ENCODE measurements at places on chromosomes 1 and 21. TPM values are rescaled to one million over a fixed set of nuclear protein-coding genes. Genes with fewer than 3 reads are reported as not detected.

- DNase-seq: no peak
Measured at GRCh38 chr1:10514490-10515235, 39.9 kb downstream of the PEX14 start.

DNA sequence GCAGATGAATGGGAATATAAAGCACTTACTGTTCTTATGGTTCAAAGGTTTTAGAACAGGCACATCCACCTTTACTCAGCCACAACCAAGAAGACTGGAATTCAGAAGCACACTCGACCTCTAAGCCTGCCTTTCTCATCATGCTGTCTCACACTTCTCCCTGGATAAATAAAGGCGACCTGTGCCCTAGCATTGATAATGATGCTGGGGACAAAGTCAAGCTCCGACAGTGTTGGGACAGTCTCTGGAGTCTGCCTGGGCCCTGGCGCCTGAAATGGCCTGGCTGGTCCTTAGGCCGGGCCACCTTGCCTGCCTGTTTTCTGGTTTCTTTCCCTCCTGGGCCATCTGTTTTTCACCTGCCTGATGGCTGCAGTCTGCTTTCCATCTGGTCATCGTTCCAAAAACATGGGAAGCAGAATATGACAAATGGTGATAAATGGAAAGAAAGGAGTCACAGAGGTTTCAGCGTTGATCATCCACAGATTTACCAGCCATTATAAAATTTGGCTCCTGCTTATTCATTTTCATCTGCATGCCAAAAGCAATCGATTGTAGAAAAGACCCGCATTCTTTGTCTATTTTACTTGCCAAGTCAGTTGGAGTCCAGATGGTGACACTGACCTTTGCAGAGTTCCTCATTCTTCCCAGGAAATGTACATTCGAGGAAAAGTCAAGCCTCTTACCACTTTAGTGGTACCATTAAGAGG, 91.2 kb upstream of the KCNJ15 start:
- no peak for DNase-seq

DNA sequence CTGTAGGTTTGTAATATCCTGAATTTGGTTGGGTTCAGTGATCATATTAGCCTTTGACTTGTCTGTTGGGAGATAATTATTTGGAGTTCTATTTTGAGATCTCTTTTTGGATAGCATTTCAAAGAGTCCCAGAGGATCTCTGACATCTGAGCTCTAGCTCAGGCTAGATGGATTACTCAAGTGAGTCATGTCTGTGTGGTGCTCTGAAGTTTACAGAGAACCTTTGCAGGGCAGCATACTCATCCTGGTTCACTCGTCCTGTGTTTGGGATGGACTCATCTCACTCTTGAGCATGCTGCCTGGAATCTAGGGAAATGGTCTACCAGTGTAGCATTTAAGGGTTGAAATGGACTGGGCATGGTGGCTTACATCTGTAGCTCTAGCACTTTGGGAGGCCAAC, 29.4 kb upstream of the BMP8A start:
- DNase-seq: no peak

RGL1 gene
- 1.4 TPM for total RNA-seq

DNA sequence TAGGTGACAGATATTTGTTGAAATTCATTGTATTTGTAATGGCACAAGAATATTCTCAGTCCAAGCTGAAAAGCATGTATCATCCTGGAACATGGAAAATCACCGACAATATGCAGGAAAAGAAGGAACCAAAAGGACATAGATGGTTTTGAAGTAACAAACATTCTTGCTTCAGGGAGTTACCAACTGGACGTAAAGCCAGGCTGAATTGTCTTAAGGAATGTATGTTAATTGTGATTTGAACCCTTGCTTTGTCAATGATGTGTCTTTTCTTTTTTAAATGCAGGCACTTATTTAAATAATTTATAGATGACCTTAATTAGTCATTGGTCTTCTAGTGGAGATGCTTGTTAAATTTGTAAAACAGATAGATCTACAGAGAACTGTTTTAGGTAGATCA, 489.4 kb upstream of the ZP4 start:
- DNase-seq: no peak

TNN gene
- total RNA-seq: 0.22 TPM

- no peak for DNase-seq
Measured at GRCh38 chr1:213905344-213905743, 82.4 kb upstream of the PROX1 start.

- DNase-seq: peak; percentile 97
Measured at GRCh38 chr21:15752763-15753407, 23.1 kb downstream of the USP25 start.

DNA sequence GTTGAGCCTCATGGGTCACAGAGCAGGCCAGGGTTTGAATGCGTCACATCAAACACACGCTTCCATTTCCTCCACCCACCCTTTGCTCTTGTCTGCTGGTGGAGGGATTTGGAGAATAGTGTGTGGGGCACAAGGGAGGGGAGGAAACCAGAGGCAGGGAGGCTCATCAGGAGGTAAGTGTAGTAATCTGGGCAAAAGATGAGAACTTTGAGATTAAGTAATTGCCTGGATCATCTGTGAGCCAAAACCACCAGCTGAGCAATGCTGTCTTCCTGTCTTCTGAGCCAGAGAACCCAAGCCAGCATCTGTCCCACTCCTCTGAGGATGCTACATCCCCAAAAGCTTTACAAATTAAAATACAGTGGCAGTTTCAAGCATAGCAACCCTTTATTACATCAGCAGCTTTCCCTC, 45.2 kb downstream of the C8B start:
- no peak for DNase-seq

GRCh38 chr21:44901391-44902074, 19.2 kb downstream of the ITGB2 start:
- no peak for DNase-seq

- no peak for DNase-seq
Measured at GRCh38 chr1:35085421-35085820, 6.2 kb downstream of the ZMYM1 start.

DNA sequence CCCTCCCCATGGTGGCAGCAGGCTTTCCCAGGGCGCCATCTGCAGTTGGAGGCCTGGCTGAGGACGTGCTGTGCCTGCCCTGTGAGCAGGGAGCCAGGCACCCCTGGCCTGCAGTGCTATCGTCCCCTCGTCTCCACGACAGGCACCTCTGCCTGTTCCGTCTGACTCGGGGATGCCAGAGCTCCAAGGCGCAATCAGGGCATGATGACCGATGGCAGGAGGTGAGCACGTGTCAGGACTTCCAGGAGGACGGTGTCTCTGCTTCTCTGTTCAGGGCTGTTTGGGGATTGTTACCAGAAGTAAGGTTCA, 125.2 kb downstream of the PCBP3 start:
- no peak for DNase-seq

DNA sequence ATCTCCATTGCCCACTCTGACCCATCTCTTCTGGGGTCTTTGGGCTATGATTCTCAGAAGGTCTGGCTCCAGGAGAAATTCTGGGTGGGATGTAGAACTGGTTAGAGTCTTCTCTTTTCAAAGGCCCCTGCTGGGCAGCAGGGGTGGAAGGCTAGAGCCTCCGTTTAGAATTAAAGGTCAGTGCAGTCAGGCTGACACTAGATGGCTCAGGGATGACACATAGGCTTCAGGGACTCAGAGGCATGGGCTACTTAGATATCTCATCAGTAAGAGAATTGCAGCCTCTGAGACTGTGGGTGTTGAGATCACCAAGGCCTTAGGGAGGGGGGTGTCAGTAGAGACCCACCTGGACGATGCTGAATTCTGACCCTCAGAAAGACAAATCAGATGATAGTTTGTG, 12.6 kb upstream of the PPM1J start:
- no peak for DNase-seq

KIF2C gene
- 71.6 TPM for total RNA-seq

DNA sequence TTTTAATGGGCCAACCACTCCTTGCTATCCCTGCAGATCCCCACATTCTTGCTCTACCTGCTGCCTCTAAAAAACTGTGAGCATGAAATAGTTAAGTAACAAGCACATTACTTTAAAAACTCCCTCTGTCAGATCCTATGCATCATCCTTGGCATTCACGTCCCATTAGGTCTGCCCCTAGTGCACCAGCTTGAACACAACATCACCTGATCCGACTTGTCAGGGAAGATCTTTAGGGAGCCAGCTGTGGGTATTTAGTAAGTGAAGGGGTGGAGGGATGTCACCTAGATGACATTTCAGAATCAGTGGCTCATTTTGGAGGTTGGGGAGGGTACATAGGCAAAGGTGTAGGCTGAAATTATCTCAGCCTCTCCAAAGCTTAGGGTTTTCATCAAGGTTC, 33.5 kb downstream of the RXRG start:
- no peak for DNase-seq

DNA sequence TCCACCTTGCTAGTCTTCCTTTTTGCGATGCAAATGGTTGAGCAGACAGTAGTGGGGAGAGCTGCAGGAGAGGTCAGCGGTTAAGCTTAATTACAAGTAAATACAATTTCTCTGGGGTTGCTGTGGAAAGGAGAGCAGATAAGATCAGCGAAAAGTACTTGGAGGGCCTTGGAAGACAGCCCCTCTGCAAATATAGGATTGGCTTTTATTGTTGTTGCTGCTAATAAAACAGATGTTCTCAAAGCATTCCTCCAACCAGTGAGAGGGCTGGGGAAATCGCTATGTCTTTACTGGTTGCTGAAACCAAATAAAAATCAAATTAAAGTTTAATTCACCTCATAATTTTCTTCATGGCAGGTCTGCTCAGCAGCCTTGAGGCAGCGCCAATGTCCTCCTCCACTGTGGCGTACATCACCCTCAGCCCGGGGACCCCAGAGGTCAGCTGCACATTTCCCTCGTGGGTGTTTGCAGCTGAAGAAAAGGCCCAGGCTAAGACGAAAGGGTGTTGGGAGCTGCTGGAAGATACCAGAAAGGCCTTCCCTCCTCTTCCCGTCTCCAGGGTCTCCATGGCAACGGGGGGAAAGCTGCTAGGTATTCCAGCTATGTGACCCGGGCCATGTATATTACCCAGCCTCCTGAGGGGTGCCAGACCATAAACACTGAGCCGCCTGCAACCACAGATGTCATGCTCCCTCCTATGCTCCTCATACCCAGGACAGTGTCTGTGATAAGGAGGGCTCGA, 54.6 kb upstream of the POU2F1 start:
- DNase-seq: peak; percentile 89

GRCh38 chr1:152926091-152926490, 17.7 kb downstream of the IVL start:
- DNase-seq: no peak

- no peak for DNase-seq
Measured at GRCh38 chr1:22925111-22925510, 47.6 kb downstream of the LACTBL1 start.

DNA sequence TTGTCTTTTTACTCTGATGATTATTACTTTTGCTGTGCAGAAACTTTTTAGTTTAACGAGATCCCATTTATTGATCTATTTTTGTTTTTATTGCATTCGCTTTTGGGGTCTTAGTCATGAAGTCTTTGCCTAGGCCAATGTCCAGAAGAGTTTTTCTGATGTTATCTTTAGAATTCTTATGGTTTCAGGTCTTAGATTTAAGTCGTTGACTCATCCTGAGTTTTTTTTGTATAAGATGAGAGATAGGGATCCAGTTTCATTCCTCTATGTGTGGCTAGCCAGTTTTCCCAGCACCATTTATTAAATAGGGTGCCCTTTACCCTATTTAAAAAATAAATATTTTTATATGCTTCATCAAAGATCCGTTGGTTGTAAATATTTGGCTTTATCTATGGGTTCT, 13.2 kb downstream of the MAN1C1 start:
- no peak for DNase-seq

Data from H9 (cell line).